AML-193 (cell line): ENCODE measurements at places on chromosomes 2 and 18.

DNA sequence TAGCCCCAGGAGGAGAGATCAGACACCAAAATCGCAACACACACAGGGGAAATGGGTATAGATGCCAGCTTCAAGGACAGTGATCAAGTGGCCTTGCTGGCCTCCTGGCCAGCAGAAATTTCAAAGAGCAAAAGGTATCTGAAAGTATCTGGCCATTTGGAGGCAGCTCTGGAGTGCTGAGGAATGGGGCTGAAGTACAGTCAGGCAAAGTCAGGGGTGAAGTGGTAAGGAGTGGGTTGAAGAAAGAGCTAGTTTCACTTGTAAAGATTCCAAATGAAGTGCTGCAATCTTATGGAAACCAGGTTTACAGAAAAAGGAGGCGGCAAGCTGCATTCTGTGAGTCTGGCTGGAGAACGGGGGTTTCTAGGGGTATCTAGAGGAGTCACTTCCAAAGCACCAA is 19.2 kb upstream of the PCBP1 start:
- no peak for DNase-seq

- DNase-seq, result no peak
Measured at GRCh38 chr2:45943219-45944044, 292.0 kb downstream of the PRKCE start.

GRCh38 chr18:59402432-59403090 is 43.5 kb upstream of the LMAN1 start:
- peak; percentile 33 for DNase-seq

- no peak for DNase-seq
Measured at GRCh38 chr18:11526675-11527074, 82.7 kb upstream of the SLC35G4 start.
